ENCODE measurements at places on chromosomes 6 and 20. TPM values are rescaled to one million over a fixed set of nuclear protein-coding genes. Genes with fewer than 3 reads are reported as not detected.

- no peak for DNase-seq
- H3K27me3 ChIP-seq: no peaks in the 10 kb centered on the region
- no peak overlapping the region for H3K4me3 ChIP-seq
- no peaks in the 10 kb centered on the region for H3K4me1 ChIP-seq
- H3K36me3 ChIP-seq: no peaks in the 10 kb centered on the region
- H3K27ac ChIP-seq: no peak overlapping the region
Observed at GRCh38 chr20:37102571-37102970, 6.8 kb upstream of the RBL1 start.

- H3K36me3 ChIP-seq: no peaks in the 10 kb centered on the region
- H3K27ac ChIP-seq: no peak overlapping the region
- H3K27me3 ChIP-seq: no peaks in the 10 kb centered on the region
- H3K4me1 ChIP-seq: peaks cover 4% of the 10 kb centered on the region
- no peak for DNase-seq
Observed at GRCh38 chr6:70282312-70282918, 20.5 kb downstream of the COL9A1 start.

DNA sequence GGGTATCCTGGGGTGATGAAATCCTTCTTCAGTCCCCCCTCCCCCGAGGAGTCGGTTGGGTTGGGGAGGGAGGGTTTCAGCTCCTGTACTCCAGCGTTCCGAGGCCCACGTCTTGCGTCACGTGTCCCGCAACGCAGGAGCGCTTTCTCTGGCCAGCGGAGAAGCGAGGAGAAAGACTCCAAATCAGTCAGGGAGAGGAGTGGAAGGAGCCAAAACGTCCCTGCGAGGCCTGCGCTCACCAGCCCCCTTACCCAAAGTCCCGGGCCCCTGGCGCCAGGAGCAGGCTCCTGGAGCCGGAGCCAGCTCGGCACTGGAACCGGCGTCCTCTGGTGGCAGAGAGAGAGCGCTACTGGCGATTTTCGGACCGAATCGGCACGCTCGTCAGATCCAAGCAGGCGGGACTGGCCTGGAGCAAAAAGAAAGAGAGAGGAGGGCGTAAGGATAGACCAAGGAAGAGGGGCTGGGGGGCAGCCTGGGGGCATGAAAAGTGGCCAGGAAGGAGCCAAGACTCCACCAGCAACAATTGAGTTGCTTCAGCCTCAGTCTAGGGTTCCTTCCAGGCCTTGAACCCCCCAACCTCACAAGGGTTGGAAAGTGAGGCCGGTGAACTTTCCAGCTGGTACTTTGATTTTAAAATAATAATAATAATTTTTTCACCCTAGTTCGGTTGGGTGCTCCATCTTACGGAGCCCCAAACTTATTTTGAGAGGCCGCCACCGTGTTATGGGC is at the start of gene GNAS:
GNAS (plus strand) TSS at position 174 of the 729 bp plus-strand sequence.
- peak within 1 kb of the TSS; percentile 64 for H3K4me3 ChIP-seq
- no peaks in the 10 kb centered on the region for H3K36me3 ChIP-seq
- H3K27ac ChIP-seq: no peak within 1 kb of the TSS
- no peaks in the 10 kb centered on the region for H3K4me1 ChIP-seq
- no peak for DNase-seq

GRCh38 chr6:134177753-134178160 is 125.3 kb upstream of the SLC2A12 start:
- peaks cover 10% of the 10 kb centered on the region for H3K36me3 ChIP-seq
- H3K4me3 ChIP-seq: peak overlapping the region; percentile 42
- peaks cover 10% of the 10 kb centered on the region for H3K4me1 ChIP-seq
- DNase-seq: no peak
- H3K27me3 ChIP-seq: no peaks in the 10 kb centered on the region
- H3K27ac ChIP-seq: peak overlapping the region; percentile 77

- no peak overlapping the region for H3K4me3 ChIP-seq
- H3K27ac ChIP-seq: peak overlapping the region; percentile 65
- peaks cover 22% of the 10 kb centered on the region for H3K4me1 ChIP-seq
- no peak for DNase-seq
- H3K27me3 ChIP-seq: no peaks in the 10 kb centered on the region
Observed at GRCh38 chr6:30763618-30764489, 19.5 kb upstream of the IER3 start.

DNA sequence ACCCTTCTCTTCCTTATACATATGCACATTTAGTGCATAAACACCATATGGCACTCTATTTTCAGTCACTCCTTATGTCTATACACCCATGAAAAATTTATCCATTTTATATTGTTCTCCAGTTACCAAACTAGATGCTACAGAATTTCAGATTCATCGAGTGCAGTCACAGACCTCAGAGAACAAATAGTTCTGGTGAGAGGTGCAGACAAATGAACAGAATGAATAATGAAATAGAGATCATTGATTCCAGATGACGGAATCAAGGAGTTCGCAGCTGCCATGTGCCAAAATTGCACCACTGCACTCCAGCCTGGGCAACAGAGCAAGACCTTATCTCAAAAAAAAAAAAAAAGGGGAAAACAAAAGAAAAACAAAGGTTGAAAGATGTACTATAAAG is 214.8 kb upstream of the CEP162 start:
- no peak for DNase-seq
- H3K27ac ChIP-seq: no peak overlapping the region
- H3K27me3 ChIP-seq: no peaks in the 10 kb centered on the region
- H3K36me3 ChIP-seq: no peaks in the 10 kb centered on the region
- no peaks in the 10 kb centered on the region for H3K4me1 ChIP-seq
- no peak overlapping the region for H3K4me3 ChIP-seq

COL21A1 gene
- 1.3 TPM for total RNA-seq

GRCh38 chr6:108570517-108570916 is 9.8 kb downstream of the FOXO3 start:
- H3K27ac ChIP-seq: no peak overlapping the region
- H3K4me3 ChIP-seq: no peak overlapping the region
- H3K27me3 ChIP-seq: no peaks in the 10 kb centered on the region
- peaks cover 27% of the 10 kb centered on the region for H3K4me1 ChIP-seq
- no peak for DNase-seq

GRCh38 chr6:32819729-32820128 is 2.9 kb upstream of the HLA-DOB start:
- no peaks in the 10 kb centered on the region for H3K27me3 ChIP-seq
- DNase-seq: no peak
- peaks cover 9% of the 10 kb centered on the region for H3K4me1 ChIP-seq
- no peaks in the 10 kb centered on the region for H3K36me3 ChIP-seq
- H3K27ac ChIP-seq: peak overlapping the region; percentile 63

DNA sequence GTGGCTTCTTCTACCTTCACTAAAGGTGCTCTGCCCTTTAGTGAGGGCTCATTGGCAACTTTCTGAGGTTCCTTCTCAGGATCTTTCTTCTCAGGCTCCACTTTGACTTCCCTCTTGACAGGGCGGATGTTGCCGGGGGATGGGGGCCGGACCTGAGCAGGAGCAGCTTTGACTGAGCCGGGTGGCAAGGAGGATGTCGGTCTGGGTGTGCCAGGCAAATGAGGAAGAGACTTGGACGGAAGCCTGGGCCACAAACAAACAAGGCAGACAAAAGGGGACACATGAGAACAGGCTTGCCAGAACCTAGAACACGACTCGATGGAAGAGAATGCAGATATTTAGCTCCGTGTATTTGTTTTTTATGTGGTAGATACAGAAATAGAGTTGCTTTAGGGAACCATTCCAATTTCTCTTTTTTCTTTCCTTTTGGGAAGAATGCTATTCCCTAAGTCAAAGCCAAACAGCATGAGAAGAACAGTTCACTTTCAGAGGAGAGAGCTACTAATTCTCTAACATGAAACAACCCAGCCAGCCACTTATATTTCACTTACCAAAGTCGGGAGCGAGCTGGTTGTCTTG is 76.2 kb upstream of the BCLAF1 start:
- H3K27ac ChIP-seq: no peak overlapping the region
- DNase-seq: peak; percentile 3
- no peak overlapping the region for H3K4me3 ChIP-seq
- no peaks in the 10 kb centered on the region for H3K4me1 ChIP-seq

- H3K27me3 ChIP-seq: no peaks in the 10 kb centered on the region
- no peaks in the 10 kb centered on the region for H3K4me1 ChIP-seq
- no peak overlapping the region for H3K4me3 ChIP-seq
- H3K36me3 ChIP-seq: no peaks in the 10 kb centered on the region
- no peak for DNase-seq
- no peak overlapping the region for H3K27ac ChIP-seq
Observed at GRCh38 chr6:2376429-2377355, 131.3 kb upstream of the GMDS start.

GRCh38 chr20:9200196-9200595 is 131.3 kb downstream of the PLCB4 start:
- H3K4me1 ChIP-seq: no peaks in the 10 kb centered on the region
- no peak overlapping the region for H3K27ac ChIP-seq
- no peaks in the 10 kb centered on the region for H3K27me3 ChIP-seq
- H3K4me3 ChIP-seq: no peak overlapping the region

DNA sequence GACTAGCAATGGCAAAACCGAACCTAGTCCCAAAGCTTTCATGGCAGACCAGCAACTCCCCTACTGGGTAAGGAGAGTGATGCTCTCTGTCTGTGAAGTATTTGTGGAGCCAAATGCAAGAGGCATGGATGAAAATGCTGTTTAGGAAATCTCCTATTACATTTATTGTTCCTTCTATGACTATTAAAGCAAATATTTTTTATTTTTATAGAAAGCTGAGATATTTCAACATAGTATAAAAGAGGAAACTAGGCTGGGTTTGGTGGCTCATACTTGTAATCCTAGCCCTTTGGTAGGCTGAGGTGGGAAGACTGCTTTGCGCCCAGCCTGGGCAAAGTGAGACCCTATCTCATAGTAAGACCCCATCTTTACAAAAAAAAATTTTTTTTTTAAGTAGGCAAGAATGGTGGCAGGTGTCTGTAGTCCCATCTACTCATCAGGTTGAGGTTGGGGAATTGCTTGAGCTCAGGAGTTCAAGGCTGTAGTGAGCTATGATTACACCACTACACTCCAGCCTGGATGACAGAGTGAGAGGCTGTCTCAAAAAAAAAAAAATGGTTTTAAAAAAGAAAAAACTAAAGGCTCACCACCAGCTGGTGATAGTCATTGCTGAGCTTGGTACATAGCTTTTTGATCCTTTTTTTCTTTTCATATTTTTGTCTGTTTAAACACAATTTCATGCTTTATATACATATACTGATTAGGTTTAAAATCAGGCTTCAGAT is 11.3 kb downstream of the KDM1B start:
- no peaks in the 10 kb centered on the region for H3K4me1 ChIP-seq
- H3K4me3 ChIP-seq: no peak overlapping the region
- no peaks in the 10 kb centered on the region for H3K27me3 ChIP-seq
- no peak for DNase-seq
- H3K27ac ChIP-seq: no peak overlapping the region
- no peaks in the 10 kb centered on the region for H3K36me3 ChIP-seq

DNA sequence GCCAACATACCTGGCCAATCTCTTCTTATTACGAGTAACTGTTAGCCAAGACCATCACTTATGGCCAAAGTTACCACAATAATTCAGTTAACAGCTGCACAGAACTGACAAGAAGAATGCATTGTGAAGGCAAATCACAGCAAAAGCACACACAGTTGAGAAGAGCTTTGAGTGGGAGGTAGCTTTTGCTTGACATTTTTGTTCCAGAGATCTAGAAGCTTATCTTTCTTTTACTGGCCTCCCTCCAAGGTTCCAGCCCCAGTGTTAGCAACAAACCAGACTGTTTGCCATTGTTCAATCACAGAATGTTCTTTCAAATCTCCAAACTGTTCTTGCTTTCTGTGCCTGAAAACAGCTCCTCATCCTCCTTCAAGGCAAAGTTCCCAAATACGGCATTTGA is 35.9 kb upstream of the IRAK1BP1 start:
- H3K4me1 ChIP-seq: no peaks in the 10 kb centered on the region
- no peak overlapping the region for H3K27ac ChIP-seq
- H3K27me3 ChIP-seq: no peaks in the 10 kb centered on the region
- H3K4me3 ChIP-seq: no peak overlapping the region
- no peak for DNase-seq

GRCh38 chr20:37042986-37043972 is 52.5 kb downstream of the RBL1 start:
- no peaks in the 10 kb centered on the region for H3K27me3 ChIP-seq
- peak overlapping the region; percentile 18 for H3K4me3 ChIP-seq
- no peak for DNase-seq
- no peaks in the 10 kb centered on the region for H3K36me3 ChIP-seq
- no peak overlapping the region for H3K27ac ChIP-seq

DNA sequence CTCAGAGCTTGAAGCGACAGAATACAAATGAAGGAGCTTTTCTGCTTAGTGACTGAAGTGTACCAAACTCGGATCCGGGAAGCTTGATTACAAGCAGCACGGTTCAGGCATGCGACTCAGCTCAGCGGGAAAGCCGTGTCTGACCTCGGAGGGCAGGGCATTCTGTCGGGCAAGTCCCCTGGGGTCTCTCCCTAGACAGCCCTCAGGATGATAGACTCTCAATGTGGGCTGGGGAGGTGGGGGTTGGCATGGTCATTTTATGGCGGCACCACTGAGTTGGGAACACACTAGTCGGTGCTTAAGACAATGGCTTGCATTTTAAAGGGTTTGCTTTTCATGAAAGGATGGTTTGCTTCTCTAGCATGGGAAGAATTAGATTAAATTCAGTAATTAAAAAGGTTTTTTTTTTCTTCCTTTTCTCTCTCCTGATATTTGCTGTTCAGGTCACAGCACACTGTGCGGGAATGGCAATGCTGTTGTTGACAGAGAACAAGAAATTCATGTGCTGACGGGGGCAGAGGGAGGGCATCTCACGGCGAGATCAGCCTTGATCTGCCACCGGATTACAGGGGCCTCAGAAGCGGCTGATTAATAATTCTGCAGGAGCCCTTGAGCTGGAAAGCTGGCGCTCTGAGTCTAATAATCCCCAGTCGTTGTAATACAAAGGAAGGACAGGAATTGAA is 80.7 kb upstream of the TRAF3IP2 start:
- no peak overlapping the region for H3K4me3 ChIP-seq
- peaks cover 38% of the 10 kb centered on the region for H3K4me1 ChIP-seq
- no peaks in the 10 kb centered on the region for H3K27me3 ChIP-seq
- H3K36me3 ChIP-seq: peaks cover 3% of the 10 kb centered on the region
- no peak for DNase-seq
- peak overlapping the region; percentile 89 for H3K27ac ChIP-seq

DNA sequence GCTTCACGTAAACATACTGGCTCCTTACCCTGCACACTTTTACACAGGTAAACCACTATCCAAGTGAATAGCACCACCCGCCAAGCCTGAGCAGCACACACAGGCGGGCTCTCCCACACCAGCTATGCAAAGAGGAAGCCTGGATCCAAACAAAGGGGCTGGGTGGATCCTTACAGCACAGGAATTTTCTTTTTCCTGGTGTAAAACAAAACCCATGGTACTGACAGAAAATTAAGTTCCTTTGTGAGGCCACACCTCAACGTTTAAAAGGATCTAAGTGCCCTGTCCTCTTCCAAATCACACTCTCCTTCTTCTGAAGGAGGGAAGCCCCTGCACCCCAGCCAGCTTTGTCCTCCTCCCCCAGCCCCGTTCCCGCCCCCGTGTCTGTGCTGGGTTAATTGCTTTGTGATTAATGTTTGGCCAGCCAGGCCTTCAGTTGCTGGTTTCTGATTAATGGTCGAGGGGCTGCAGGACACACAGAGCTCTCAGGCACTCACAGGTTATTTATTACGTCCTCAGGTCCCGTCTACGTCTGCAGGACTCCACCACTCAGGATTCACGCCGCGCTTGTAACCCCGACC is 6.1 kb downstream of the DACT2 start:
- no peaks in the 10 kb centered on the region for H3K36me3 ChIP-seq
- H3K27me3 ChIP-seq: no peaks in the 10 kb centered on the region
- DNase-seq: no peak
- peaks cover 9% of the 10 kb centered on the region for H3K4me1 ChIP-seq
- H3K27ac ChIP-seq: no peak overlapping the region

- no peaks in the 10 kb centered on the region for H3K36me3 ChIP-seq
- H3K4me3 ChIP-seq: no peak overlapping the region
- DNase-seq: no peak
- H3K27me3 ChIP-seq: no peaks in the 10 kb centered on the region
Observed at GRCh38 chr6:131387562-131388447, 185.2 kb upstream of the ARG1 start.

FOXC1 gene
- total RNA-seq: 2.2 TPM

Measured in esophagus squamous epithelium (tissue), 5 donors.